ENCODE measurements at places on chromosomes 6 and 20.

GRCh38 chr6:113587078-113587699 lies 270.0 kb upstream of the MARCKS start:
- no peak for DNase-seq

DNA sequence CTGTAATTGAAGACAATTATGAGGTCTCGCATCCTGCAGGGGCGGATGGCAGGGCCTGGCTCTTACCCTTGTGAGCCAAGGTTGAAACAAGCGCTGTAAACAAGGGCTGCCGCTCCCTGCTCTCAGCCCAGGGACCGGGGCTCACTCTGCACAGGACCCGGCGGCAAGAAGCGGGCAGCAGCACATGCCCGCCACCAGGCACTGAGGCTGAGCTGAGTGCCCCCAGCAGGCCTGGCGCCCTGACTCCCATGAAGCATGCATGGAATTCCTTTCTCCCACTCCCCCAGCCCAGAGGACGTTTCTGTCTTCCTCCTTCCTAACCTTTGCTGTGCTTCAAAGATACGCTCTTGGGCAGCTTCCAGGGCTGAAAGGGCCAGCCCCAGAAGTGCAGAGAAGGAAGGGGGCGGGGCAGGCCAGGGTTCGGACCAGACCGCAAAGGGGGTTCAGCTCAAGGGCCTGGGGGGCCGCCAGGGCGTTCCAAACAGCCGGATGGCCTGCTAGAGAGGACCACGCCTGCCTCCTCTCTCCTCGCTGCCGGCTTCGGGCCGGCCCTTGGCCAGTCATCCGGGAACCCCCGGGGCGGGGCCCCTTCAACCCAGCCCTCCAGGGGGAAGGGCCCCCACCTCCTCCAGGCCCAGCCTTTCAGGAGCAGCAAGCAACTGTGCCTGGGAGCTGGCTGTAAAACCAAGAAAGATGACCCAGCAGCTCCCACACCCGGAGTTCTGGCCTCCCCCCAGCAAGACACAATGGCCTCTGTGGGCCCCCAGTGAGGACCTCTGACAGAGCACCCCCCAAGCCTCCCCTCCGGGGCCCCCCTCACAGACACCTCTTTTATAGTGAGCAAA lies 109.9 kb downstream of the NOL4L start:
- DNase-seq, result no peak

DNA sequence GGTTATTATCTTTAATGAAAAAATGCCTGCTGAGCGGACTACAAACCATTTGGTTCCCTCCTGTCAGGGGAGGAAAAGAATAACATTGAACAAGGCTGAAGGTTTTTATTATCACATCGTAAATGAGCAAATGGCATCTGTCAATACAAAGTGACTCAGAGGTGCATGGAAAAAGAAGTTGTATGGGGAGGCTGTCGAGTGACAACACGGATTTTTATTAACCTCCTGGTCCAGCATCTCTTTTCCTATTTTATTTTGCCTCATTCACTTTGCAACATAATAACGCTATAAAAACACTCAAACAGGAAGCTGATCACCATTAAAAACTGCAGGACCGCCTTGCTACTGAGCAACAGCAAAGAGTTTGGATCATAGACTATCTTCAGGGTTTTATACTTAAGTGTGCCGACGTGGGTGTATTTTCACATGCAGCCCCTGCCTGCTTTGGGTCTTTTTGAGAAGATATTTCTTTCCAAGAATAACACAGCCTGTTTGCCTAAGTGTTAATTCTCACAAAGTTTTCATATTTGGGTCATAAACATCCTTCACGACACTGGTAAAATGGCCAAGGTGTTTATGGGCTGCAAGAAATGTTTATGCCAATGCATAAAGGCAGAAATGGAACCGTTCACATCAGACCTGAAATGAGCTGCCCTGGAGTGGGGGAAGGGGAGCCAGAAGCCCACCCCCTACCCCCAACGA lies 132.1 kb upstream of the SALL4 start:
- no peak for DNase-seq

DNA sequence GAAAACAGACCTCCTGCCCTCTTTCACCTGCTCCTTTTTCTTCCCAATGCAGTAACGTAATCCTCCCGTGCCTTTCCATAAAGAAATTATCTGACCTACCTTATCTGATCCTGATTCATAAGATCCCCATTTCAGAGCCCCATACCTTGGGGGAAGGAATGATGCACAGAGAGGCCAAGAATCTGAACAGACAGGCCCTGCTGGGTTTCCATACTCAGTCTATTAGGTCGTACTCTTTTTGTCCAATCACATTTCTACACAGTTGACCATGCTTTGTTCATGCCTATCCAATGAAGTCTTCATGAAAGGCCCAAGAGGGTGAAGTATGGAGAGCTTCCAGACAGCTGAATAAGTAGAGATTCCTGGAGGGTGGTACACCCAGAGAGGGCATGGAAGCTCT lies 25.3 kb downstream of the SRPK1 start:
- no peak for DNase-seq

DNA sequence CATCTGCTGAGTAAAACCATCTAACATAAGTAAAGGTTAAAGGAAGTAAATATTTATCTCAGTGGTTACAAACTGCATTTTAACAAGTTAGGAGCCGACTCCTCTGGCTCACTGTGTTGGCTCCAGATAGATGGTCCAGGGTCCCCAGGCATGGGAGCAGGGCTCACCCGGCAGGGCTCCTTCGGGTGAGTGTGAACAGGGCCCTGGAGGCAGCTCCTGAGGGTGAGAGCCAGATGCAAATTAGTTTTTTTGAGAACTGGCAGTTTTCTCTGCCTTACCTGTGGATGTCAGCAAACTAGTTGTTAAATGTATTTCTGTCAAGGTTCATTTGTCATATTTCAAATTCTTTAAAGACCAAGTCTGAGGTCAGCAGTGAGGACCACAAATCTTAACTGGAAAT lies 21.5 kb downstream of the TPBG start:
- DNase-seq, result no peak

GRCh38 chr6:148223424-148223842 lies 119.2 kb upstream of the SASH1 start:
- no peak for DNase-seq

GRCh38 chr20:25457886-25458680 lies 50.6 kb downstream of the GINS1 start:
- no peak for DNase-seq

GRCh38 chr6:36230371-36230770 lies 33.8 kb downstream of the BRPF3 start:
- DNase-seq, result no peak

DNA sequence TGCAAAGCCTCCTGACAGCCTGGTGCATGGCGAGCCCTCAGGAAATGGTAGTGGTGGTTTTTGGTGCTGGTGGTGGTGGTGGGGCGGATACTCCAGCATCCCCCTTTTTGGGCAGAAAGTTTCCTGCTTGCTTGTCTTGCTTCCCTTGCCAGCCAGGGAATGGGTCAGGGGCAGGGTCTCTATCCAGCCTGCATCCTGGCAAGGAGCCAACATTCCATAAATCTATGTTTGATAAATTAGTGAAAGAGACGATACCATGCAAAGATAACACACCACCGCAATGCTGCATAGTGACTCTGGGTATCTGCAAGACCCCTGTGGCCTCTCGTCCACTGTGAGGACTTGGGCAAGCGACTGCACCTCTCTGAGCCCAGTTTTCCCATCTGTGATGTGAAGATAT lies 246.2 kb downstream of the LRFN2 start:
- DNase-seq, result no peak

DNA sequence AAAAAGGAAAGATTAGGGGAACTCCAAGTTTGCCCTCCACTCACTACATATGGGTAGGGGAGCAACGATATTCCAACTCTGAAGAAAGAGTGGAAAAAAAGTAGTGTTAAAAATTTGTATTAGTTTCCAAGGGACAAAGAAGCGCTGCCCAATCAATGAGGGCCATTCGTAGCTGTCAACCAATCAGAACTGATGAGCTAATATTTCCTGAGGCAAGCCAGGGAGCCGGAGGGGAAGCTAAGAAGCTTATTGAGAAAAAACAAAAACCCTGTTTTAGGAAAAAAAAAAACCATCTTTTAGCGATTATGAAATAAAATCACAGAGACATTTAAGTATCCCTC lies 59.5 kb downstream of the TRIM38 start:
- DNase-seq, result peak; percentile 76

- DNase-seq, result no peak
Measured at GRCh38 chr20:6641012-6641411, 126.5 kb upstream of the BMP2 start.

DNA sequence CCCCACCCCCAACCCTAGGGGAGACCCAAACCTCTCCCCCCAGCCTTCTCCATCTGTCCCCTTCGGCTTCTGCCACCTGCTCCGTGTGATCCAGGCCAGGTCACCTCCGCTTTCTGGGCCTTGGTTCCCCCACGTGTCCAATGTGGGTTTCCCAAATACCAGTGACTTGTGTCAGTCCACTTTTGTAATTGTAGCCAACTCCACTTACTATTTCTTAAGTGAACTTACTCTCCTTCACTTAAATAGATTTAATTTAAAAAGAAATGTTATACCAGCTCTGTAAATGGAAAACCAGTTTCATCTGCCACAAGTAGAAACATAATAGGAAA lies 10.0 kb upstream of the FAM110A start:
- DNase-seq, result no peak

DNA sequence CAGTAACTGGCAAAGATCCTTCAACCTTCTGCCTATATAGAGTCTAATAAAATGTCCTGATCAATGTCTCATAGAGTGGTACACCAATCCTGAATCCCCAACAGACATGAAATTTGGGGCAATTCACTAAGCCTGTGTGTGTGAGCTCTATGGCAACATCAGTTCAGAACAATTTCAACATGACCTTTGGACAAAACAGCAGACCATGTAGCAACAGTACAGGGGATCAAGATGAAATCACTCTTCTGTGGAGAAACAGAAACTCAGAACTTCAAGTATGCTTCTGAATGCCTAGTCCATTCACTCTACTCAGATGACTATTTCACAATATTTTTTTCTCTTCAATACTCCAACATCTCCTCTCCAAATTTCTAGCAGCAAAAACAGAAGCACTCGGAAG lies 49.1 kb upstream of the OPRM1 start:
- no peak for DNase-seq

- no peak for DNase-seq
Measured at GRCh38 chr6:16230953-16231352, 7.4 kb upstream of the GMPR start.

- DNase-seq, result no peak
Measured at GRCh38 chr6:76003686-76004085, 68.8 kb downstream of the IMPG1 start.

GRCh38 chr20:7712661-7713060 lies 227.6 kb downstream of the HAO1 start:
- DNase-seq, result no peak

DNA sequence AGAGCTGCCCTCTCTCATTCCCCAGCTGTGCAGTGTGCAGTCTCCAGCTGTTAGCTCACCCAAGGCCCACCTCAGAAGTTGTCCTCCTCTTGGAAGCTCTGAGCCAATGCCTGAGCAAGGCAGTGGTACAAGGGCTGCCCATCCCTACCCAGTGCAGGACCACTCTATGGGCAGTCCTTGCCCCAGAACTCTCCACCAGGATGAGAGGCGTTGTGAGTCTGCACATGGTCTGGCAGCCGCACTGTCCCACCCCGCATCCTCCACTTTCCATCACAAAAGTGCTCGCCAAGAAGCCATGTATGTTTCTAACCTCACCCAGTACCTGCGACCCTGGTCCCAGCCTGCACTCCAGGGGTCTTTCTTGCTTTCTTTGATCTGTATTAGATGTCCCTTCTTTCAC lies 175.1 kb upstream of the PMEPA1 start:
- DNase-seq, result no peak

- peak; percentile 48 for DNase-seq
Measured at GRCh38 chr6:41536795-41537758, 9.1 kb upstream of the FOXP4 start.

- no peak for DNase-seq
Measured at GRCh38 chr6:108689272-108690161, 128.8 kb downstream of the FOXO3 start.

GRCh38 chr6:130019326-130020072 lies 1.1 kb downstream of the L3MBTL3 start:
- no peak for DNase-seq

- DNase-seq, result no peak
Measured at GRCh38 chr20:3325864-3326263, 81.6 kb downstream of the DNAAF9 start.

DNA sequence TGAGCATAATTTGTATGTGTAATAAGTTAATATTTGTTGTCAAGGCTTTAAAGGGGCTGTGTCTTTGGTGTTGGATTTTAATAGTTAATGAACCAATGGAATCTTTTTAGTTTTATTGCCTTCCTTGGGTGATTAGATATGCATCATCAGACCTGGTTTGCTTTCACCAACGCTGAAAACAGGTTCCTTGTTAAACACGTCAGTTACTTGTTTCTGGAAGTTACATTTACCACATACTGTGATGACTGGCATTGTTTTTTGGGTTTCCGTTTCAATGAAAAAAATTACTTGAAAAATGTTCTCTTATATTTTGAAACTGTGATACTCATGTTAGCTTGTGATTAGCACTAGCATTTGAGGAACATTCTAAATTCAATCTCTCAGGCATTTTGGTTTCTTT lies 58.6 kb upstream of the RNF144B start:
- no peak for DNase-seq

DNA sequence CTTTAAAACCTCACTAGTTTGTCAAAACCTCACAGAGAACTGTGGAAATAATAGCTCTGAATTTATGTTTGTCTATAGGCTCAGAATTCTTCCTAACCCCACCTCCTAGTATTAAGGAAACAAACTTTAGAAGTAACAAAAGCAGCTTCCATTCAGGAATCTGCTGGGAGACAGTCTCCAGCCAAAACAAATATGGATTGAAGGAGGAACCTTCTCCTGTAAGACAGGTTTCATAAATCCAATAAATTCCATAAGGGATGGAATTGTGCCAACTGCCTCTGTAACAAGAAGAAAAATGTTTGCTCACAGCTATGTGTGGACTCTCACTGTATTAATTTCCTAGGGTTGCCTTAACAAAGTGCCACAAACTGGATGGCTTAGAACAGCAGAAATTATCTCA lies 7.5 kb downstream of the SYCP2 start:
- no peak for DNase-seq

DNA sequence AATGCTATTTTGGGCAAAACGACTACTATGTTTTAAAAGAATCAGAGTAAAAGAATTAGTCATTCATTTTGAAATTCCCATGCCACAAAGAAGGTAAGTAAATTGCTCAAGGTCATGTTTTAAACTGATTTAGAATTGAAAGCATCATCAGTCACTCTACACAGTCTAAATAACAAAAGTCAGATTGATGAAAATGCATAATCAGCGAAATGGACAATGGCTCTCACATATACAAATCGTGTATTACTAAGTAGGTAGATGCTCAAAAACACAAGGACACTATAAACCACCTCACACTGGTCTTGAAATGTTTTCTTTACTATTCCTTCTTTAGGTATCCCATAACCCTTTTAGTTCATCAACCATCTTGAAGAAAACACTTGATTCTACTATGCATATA lies 135.4 kb downstream of the OPN5 start:
- DNase-seq, result no peak

- DNase-seq, result no peak
Measured at GRCh38 chr6:147546501-147547368, 38.2 kb downstream of the SAMD5 start.

Measured in NCI-H187 (cell line).